ELR (cell line): ENCODE measurements at places on chromosomes 3 and 15.

DNA sequence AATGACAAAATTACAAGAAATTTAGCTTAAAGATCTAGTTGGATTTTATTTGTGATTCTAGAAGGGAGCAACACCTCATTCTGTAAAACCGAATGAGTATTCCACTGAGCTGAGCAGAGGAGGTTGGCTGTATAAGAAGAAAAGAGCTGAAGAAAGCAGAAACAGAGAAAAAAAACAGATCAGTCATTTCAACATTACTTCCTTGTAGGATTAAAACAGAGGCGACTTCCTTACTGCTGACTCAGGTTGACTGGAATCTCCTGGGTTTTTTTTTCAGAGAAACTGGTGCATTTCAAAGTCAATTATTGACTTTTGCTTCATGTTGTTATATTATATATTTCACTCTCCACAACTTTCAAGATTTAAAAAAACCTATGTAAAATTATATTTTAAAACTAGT is 368.1 kb upstream of the UBE2E2 start:
- DNase-seq, result no peak

- no peak for DNase-seq
Measured at GRCh38 chr3:156635034-156635433, 39.4 kb upstream of the TIPARP start.

DNA sequence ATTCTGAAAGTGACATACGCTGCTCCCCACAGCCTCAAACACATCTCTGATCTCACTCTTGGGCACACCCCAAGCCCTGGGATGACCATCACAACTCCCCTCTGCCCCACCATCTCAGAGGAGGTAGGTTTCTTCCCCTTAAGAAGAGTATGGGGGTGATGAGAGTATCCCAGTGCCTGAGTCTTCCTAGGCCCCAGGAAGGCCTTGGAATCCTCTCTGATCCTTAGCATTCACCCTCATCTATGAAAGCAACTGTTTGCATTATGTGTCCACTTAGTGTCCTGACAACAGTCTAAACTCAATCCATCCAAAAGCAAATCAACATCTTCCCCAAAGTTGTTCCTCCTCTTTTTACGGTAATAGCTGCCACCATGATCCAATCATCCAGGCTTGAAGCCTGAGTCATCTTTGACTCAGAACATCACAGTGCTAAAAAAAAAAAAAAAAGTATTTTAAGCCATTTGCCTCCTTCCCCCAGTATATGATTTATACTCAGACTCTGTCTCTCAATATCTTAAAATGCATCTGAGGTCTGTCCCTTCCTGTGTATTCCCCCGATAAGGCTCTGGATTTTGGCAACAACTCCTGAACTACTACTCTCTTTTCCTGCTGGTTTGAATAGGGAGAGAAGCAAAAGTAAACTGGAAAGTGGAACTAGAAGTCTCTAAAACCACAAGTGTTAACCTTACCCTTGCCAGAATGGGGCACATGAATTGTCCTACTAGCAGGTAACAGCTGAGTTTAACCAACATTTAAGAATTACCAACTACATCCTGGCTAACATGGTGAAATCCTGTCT is 22.5 kb downstream of the POPDC2 start:
- DNase-seq, result peak; percentile 90

DNA sequence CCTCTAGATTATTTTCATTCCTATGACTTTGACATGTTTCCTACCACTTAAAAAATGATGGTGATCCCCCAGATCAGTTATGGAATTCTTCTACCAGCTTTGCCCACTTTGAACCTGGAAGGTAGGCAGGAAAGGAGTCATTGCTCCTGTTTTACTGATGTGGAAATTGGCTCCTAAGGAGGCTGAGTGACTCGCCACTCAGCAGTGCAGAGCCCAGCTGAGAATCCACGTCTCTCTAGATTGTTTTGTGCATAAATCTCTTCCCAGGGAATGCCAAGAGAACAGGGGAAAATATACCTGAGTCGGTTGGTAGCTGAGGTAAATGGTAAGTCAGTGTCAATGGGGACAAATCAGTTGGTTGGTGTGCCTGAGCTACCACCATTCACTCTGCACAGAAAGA is 4.7 kb downstream of the LTF start:
- DNase-seq, result peak; percentile 38
